Brain pericyte (primary cell): ENCODE measurements at places on chromosomes 7 and 10.

DNA sequence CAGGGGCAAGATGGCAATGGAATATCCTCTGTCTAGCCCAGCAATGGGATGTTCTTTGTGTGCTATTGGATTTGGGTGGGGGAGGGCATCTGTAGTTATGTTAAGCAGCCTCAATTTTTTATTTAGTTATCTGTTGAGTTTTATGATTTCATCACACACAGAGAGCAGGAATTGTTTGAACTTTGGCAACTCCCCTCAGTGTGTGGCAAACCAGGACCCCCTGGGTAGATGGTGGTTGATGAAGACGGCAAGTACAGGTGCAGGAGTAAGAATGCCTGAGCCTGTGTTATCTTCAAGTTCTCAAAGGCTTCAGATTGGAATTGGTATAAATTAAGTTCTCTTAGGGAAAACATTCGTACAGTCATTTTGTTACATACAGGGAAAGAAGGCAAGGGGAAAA lies 142.4 kb upstream of the SAMD8 start:
- no peak for DNase-seq

DNA sequence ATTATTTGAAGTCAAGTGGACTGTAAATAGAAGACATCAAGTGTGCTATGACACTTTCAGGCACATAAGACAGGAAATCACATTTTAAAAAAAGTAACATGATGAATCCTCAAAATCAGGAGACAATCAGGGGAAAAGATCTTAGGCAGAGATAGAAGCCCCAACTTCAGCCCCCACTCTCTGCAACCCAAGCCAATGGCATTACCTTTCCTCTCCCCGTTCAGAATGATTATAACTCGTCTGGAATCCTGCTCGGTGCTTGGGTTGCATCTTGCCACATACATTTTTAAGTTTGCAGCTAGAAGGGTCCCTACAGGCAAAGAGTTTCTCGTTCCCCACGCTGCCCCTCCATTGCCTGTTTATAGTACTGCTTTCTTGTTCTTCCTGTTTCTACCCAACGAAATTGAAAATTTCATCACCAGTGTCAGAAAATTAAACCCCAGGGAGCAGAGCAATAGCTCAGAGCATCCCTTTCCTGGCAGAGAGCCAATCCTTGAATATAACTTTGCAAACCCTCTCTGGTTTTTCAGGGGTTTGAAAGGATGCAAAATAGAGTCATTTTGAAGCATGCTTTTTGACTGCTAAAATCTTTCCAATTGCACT lies 260.5 kb upstream of the AOAH start:
- no peak for DNase-seq

DNA sequence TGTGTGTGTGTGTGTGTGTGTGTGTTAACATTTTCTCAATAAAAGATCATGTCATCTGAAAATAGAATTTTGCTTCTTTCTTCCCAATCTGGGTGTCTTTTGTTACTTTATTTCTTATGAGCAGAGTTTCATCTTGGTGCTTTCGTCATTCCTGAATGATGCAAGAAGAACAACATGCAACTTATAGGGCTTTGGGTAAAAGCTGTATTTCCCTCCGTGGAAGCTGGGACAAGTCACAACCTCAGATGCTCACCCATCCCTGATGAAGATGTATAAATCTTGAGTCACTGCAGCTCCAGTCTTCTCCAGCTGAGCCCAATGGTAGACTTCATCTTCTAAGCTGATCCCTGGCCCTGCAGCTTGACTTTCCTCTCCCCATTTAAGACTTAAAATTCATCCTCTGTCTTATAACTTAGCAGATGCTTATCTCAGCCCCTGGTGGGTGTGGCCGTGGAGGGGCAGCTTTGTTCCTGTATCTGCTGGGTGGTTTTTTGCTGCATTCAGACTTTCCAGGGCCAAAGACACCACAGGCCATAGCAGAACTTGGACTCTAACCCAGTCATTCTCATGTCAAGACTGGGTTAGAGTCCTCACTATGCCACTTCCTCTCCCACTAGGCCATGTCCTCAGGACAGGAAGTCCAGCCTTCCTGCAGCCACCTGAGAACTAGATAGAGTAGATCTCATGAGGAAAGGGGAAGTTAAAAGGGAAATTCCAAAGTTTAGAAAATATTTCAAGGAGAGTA lies 356.4 kb downstream of the TNS3 start:
- DNase-seq = no peak

GRCh38 chr10:131048606-131049005 lies 262.9 kb downstream of the TCERG1L start:
- DNase-seq = no peak

DNA sequence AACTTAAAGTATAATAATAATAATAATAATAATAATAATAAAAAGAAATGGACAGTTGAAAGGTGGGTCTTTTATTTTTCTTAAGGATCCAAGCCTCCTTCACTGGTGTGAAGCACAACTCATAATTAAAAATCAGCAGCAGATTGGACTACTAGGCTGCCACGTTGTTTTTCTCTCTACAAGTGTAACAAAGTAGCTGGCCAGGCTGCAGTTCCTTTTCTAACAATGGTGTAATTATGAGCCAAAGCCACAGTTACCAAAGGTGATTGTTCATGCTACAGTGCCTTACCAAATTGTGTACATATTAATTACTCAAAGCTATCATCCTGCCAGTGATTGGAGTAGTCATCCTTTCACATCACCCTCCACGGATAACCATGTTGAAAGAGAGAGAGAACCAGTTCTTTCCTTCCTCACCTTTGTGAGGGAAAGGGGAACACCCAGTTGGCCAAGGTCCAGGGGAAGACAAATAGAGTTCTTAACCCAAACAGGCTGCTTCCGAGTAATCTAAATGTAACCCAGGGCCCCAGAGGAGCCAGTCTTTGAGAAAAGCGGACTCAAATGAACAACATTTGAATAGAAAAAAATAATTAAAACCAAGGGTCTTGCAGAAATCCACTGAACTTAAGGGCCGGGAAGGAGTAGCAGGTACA lies 86.3 kb upstream of the NPS start:
- no peak for DNase-seq

DNA sequence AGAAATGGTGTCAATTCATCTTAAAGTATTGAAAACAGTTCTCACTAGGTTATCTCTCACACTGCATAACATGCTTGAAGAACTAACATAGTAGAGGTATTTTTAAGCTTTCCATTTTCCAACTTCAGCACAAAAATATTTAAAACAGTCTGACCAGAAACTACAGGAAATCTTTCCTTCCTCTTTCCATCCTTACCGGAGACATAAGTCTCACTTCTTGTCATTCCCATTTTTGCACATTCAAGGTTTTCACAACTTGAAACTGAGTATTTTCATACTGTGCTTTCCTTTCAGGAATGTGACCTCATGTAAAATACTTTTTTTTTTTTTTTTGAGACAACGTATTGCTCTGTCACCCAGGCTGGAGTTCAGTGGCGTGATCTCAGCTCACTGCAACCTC lies 45.2 kb downstream of the ARHGAP12 start:
- no peak for DNase-seq

DNA sequence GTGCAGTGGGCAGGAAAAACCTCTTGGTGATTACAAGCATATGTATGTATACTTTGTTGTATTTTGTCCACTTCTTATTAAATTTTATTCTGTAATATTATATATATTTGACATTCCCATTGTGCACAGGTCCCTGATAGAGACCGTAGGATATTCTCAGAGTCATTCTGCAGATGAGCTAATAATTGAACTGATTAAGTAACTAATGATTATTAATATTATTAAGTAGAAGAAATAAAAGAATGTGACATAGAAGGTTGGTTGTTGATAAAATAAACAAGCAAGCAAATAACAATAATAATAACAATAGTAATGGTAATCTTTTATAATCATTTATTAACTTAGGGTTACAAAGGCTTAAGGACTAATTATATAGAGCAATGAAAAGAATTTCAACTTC lies 780.6 kb upstream of the ZWINT start:
- no peak for DNase-seq

- DNase-seq = no peak
Observed at GRCh38 chr10:117531371-117532002, 11.1 kb upstream of the EMX2 start.
